Esophagus squamous epithelium (tissue), 5 donors: ENCODE measurements at places on chromosomes 7 and 10. TPM values are rescaled to one million over a fixed set of nuclear protein-coding genes. Genes with fewer than 3 reads are reported as not detected.

- DNase-seq: no peak
Observed at GRCh38 chr7:87152897-87153641, 816 bp downstream of the DMTF1 start.

GRCh38 chr7:45703911-45704682 lies 129.9 kb downstream of the ADCY1 start:
- no peak for DNase-seq

GRCh38 chr7:47957156-47957555 lies 8.9 kb upstream of the PKD1L1 start:
- no peak for DNase-seq

- no peak for DNase-seq
Observed at GRCh38 chr10:77881636-77882035, 44.9 kb downstream of the DLG5 start.

DNA sequence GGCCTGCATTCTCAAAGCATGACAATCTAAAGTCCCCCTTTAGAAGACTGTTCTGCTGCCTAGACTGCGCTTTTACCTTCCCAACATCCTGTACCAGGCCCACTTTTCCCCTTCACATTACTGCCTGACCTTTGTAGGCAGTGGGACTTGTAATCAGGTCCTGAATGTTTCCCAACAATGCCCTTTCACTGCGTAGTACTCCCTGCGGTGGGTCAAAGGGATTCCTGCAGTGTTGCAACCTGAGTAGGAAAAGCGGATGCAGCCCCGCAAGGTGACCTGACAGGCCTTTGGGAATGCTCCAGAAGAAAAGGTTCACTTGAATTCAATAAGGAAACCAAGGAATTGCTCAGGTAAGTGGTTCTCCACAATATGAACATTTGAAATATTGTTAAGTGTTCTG lies 4.9 kb upstream of the TCAF1 start:
- DNase-seq: no peak

The CXCL12 gene
- 16.1 TPM for total RNA-seq

GRCh38 chr10:13238271-13239077 lies 4.3 kb upstream of the UCMA start:
- no peak for DNase-seq

DNA sequence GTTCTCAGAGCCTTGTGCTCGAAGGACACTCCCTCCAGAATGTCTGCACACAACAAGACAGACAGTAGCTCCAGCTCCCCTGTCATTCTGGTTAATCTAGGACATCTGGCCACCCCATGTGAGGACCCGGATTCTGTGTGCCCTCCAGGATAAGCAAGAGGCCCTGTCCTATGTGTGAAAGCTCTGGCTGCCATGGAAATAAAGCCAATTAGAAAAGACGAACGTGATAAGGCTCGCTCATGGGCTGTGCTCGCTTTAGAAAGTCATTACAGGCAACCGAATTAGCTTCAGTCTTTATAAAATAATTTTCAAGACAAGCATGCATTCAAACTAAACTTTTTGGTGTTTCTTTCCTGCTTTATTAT lies 263.4 kb downstream of the INHBA start:
- DNase-seq: no peak

GRCh38 chr7:70645876-70646351 lies 486.0 kb upstream of the GALNT17 start:
- no peak for DNase-seq

DNA sequence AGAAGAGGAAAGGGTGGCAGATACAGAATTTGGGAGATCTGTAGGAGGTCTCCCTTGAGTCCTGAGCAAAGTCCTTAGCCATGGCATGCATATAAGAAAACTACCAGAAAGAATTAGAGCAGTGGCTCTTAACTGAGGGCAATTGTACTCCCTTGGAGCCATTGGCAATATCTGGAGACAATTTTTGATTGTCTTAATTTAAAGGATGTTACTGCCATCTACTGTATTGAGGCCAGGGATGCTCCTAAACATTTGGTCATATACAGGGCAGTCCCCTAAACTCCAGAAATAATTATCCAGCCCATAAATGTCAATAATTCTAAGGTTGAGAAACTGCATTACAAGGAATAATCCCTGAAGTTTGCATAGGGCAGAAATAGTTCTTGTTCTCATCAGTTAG lies 136.4 kb upstream of the ODAD2 start:
- no peak for DNase-seq

The BTBD16 gene
- total RNA-seq: not detected
